Testis (tissue), 5 donors: ENCODE measurements at places on chromosomes 7 and 10. TPM values are rescaled to one million over a fixed set of nuclear protein-coding genes. Genes with fewer than 3 reads are reported as not detected.

VSIR gene
- polyA plus RNA-seq = 54.4 TPM

EVX1 gene
- polyA plus RNA-seq = 1.4 TPM

PTPRZ1 gene
- polyA plus RNA-seq = 2.2 TPM

RAB18 gene
- polyA plus RNA-seq = 99.8 TPM

GALNT17 gene
- 10.9 TPM for polyA plus RNA-seq

CTAGE15 gene
- polyA plus RNA-seq = 3.0 TPM

LIPA gene
- polyA plus RNA-seq = 32.3 TPM

OPN4 gene
- polyA plus RNA-seq = not detected

KEL gene
- polyA plus RNA-seq = 52.1 TPM

C10orf53 gene
- polyA plus RNA-seq = 139 TPM

PRPS1L1 gene
- 84.5 TPM for polyA plus RNA-seq

AKR1D1 gene
- 6.9 TPM for polyA plus RNA-seq

SPDYE2B gene
- 3.3 TPM for polyA plus RNA-seq

CALHM3 gene
- 0.88 TPM for polyA plus RNA-seq
